ENCODE measurements at places on chromosomes 3 and 15.

DNA sequence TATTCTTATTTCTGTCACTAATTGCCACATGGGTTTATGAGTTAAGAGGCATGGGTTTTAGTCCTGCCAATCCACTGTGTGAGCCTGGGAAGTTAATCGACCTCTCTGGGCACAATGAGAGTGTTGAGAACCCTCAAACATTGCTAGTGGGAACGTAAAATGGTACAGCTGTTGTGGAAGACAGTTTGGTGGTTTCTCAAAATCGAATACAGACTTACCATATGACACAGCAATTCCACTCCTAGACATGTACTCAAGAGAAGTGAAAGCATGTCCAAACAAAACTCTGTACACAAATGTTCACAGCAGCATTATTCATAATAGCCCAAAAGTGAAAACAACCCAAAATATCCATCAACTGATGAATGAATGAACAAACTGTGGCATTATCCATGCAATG is 5.7 kb upstream of the GNB5 start:
- no peak for DNase-seq

- no peak for DNase-seq
Measured at GRCh38 chr3:66362541-66362941, 138.3 kb downstream of the LRIG1 start.

GRCh38 chr3:194994551-194994981 is 276.4 kb downstream of the XXYLT1 start:
- DNase-seq: no peak

GRCh38 chr3:36954452-36955134 is 9.7 kb upstream of the TRANK1 start:
- no peak for DNase-seq

DNA sequence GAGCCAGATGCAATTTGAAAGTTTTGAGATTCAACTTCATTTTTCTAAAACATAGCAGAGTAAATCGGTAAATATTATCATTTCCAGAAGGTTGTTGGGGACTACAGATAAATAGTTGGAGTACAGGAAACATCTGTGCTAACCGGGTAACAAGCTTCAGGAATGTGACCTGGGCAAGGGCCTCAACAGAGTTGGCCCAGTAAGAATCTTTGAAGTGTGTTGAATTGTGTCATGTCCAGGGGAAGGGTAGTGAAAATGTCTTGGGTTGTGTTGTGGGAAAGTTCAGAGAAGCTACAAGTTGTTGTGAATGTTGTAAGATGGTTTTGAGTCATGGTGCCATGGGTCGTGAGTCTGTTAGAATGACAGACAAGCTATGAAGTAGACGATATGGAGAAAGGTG is 35.7 kb downstream of the SQOR start:
- DNase-seq: no peak

DNA sequence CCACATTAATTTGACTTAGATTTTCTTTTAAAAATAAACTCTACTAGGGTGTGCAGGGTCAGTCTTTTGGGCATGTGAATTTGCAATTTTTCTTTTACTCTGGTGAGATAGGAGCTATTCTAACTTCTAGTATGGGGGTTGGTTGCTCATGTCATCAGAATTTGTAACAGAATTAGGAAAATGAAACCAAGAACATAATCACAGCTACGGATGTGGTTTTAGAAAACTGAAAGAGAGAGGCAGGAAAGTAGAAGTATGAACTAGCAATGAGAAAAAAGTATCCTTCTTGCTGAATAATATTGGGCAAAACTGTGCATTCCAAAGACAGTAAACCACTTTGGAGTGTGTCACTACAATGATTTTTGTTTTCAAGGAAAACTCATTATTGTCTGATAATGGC is 43.3 kb downstream of the ADPGK start:
- no peak for DNase-seq

- no peak for DNase-seq
Measured at GRCh38 chr3:57006949-57007419, 53.5 kb upstream of the SPATA12 start.

DNA sequence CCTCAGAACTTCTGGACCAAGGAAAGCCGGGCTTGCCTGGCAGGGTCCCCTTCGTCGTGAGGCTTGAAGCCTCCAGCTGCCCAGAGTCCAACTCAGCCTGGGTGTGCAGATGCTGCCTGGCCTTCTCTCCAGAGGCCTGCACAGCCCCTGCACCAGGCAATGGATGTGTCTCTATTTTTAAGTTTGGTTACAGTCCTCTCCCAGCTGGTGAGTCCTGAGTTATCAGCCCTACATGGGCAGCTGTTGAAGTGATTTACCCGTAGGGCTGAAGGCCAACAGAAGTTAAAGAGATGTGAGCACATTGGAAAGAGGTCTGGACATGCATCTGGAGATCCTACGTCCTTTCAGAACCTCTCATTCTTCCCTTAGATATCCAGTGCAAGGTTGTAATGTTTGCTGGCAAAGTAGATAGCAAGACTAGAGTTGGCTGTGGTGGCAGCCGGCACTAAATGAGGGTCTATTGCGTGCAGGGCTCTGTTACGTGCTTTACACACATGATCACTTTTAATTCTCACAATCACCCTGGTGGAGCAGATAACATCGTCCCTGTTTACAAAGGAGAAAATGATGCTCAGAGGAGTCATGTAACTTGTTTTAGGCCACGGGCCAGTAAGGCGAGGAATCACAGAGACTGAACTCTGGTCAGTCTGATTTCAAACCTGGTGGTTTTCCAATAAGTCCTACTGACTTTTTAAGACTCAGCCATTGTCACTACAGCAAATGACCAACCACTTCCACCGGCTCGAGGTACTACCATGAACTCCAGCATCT is 9.9 kb downstream of the FYCO1 start:
- DNase-seq: no peak

- no peak for DNase-seq
Measured at GRCh38 chr15:43134157-43134635, 810 bp downstream of the TMEM62 start.

- no peak for DNase-seq
Measured at GRCh38 chr3:102105193-102105592, 255.9 kb downstream of the NFKBIZ start.

DNA sequence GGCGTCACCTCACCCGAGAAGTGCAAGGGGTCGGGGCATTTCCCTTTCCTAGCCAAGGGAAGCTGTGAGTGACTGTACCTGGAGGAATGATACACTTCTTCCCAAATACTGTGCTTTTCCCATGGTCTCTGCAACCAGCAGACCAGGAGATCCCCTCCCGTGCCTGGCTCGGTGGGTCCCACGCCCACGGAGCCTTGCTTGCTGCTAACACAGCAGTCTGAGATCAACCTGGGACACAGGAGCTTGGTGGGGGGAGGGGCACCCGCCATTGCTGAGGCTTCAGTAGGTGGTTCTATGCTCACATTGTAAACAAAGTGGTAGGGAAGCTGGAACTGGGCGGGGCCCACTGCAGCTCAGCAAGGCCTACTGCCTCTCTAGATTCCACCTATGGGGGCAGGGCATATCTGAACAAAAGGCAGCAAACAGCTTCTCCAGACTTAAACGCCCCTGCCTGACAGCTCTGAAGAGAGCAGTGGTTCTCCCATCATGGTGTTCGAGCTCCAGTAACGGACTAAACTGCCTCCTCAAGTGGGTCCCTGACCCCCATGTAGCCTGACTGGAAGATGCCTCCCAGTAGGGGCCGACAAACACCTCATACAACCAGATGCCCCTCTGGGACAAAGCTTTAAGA is 31.4 kb upstream of the ABHD5 start:
- no peak for DNase-seq

GRCh38 chr3:117485841-117486240 is 776.3 kb downstream of the TUSC7 start:
- DNase-seq: no peak

DNA sequence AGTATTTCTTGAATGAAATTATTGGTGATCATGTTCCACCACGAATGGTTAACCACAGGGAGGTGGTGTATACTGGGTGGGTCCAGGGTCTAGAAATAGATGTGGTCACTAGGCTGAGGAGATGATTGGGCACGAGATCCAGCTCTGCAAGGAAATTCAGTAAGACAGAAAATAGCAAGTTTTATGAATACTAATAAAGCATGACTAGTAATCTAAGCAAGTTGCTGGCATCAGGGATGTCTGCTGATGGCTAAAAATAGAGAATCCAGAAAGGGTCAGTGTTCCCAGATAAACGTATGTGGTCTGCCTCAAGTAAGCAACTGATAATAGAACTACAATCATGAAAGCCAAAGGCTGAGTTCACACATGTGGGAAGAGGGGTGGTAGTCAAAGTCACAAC is 108.3 kb upstream of the FRMD4B start:
- no peak for DNase-seq

- no peak for DNase-seq
Measured at GRCh38 chr3:65532215-65532614, 506.5 kb downstream of the MAGI1 start.

- DNase-seq: no peak
Measured at GRCh38 chr15:49521802-49522201, 98.8 kb downstream of the FGF7 start.

- peak; percentile 78 for DNase-seq
Measured at GRCh38 chr3:41265823-41266273, 66.5 kb downstream of the CTNNB1 start.

- DNase-seq: no peak
Measured at GRCh38 chr15:94924971-94925598, 693.7 kb downstream of the MCTP2 start.

GRCh38 chr15:95733931-95734330 is 596.6 kb upstream of the NR2F2 start:
- no peak for DNase-seq

- DNase-seq: no peak
Measured at GRCh38 chr3:100634493-100635272, 25.3 kb downstream of the ADGRG7 start.

- DNase-seq: no peak
Measured at GRCh38 chr3:35639254-35640186, at the start of gene ARPP21. TSS of gene ARPP21 (plus strand) at chr3:35639525. CDS start at chr3:35681752, 42,227 bp downstream.

- no peak for DNase-seq
Measured at GRCh38 chr3:66957367-66957766, 40.7 kb upstream of the KBTBD8 start.

- no peak for DNase-seq
Measured at GRCh38 chr3:46904303-46905212, 27.0 kb downstream of the PTH1R start.

DNA sequence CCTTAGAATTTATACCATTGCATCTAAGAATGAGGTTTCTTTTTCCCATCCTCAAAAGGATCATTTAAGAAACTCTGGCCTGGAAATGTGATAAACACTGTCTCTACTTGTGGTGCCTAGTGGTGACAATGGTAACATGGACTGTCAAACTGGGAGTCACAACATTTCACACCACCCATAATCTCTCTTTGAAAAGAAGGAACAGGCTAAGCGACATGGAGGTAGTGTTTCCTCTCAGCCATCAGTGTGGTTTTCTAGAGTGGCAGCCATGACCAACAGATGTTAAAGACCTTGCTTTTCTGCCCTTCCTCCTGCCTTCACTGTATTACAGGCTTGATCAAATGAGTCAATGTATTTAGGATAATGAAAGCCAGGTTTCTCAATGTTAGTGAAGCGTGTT is 283.1 kb upstream of the STAC start:
- no peak for DNase-seq

GRCh38 chr15:38128341-38128781 is 124.3 kb upstream of the SPRED1 start:
- DNase-seq: no peak

GRCh38 chr3:62378921-62379320 is 5.6 kb upstream of the FEZF2 start:
- DNase-seq: no peak

GRCh38 chr3:114660808-114661207 is 367.0 kb downstream of the TIGIT start:
- no peak for DNase-seq

DNA sequence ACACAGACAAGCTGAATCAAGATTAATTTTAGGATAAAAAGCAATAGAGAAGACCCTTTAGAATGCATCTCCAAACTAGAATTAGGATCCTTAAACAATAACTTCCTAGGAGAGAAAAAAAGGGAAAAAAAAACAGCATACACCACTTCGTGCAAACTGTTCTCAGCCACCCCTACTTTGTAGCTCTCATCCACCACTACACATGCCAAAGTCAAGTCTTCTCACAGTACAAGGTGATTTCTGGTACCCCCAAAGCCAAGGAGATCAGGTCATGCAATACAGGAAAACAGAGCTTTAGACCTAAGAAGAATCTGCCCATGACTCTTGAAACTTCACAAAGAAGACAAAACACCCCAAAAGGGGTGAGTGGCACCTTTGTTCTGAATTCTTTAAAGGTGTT is 166.9 kb downstream of the SUCNR1 start:
- DNase-seq: no peak

DNA sequence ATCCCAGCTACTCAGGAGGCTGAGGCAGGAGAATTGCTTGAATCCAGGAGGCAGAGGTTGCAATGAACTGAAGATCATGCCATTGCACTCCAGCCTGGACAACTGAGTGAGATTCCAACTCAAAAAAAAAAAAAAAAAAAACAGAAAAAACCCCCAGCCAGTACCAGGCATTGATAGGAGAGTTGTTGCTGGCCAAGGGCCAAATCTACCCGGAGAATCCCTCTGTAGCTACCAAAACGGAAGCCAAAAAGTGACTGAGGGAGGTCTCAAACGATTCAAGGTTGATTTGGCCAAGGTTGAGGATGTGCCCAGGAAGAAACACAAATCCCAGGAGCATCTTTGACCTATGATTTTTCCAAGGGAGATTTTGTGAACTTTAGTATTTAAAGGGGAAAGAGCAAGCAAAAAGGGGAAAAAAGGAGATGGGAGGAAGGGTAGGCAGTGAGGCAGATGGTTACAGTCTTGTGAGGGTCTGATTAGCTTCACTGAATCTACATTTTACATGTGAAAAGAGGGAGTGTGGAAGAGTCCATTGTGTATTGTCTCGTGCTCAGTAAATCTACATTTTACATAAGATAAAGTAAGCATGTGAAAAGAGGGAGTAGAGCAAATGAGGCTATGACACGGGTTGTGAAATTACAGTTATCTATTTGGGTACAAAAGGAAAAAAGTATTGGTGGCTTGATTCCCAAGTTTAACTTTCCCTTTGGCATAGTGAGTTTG is 32.8 kb downstream of the SETMAR start:
- no peak for DNase-seq

- DNase-seq: peak; percentile 44
Measured at GRCh38 chr15:92097474-92098178, 244.1 kb downstream of the SLCO3A1 start.

GRCh38 chr3:106013971-106014370 is 145.2 kb upstream of the CBLB start:
- DNase-seq: no peak

- no peak for DNase-seq
Measured at GRCh38 chr3:115113367-115113766, 33.7 kb downstream of the ZBTB20 start.
